Sciatic nerve (tissue), 2 donors: ENCODE measurements at places on chromosomes 7 and 10.

DNA sequence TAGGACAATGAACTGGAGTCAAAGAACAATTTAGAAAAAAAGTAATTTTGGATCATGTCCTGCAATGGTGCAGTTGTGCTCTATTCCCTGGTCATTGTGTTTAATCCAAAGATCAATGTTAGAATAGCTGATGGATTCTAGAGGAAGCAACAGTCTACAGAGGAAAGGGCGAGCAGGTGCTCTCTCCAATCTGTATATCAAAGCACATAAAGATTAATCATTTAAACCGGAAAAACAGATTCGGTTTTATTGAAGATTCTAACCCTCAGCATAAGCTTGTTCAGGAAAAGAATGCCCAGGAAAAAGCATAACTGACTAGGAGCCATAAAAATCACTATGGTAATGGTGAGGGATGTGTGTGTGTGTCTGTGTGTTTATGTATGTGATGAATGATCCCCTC is 110.3 kb downstream of the MALRD1 start:
- no peak for DNase-seq

DNA sequence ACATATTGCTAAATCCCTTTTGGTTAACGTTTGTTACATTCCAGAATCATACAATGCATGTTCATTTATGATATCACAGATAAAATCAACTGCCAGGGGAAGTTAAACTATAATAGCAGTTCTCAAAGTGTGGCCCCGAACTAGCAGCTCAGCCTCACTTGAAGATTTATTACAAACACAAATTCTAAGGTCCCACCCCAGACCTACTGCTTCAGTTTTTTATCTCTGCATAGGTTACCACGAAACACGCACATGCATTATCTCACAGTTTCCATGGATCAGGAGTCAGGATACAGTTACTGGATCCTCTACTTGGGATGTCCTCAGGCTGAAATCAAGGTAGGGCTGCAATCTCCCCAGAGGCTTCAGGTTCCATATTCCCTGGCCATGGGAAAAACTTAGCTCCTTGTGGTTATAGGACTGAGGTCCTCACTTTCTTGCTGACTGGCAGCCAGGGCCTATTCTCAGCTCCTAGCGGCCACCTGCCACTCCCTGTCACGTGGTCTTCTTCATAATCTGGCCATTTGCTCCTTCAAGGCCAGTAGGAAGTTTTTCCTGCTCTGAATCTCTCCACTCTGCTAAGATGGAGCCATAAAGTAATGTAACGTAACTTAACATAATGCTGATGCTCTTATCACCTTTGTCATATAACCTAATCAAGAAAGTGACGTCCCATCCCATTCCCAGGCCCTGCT is 50.5 kb upstream of the YAE1 start:
- DNase-seq = no peak

DNA sequence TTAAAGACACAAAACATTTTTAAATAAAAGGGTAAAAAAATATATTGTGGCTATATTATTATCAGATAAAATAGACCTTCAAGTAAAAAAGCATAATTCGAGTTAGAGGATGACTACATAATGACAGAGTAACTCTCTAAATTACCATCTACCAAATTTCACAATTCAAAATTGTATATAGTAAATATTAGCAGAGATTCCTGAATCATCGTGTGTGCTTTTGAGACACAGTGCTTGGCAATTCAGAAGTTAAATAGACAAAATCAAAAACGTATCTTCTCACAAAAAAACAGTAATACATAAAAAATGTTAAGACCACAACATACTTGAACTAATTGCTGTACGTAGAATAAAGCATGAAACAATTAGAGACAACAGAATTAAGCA is 110.4 kb downstream of the AHR start:
- no peak for DNase-seq

- DNase-seq = no peak
Observed at GRCh38 chr10:125886914-125887512, 5.9 kb upstream of the DHX32 start.

DNA sequence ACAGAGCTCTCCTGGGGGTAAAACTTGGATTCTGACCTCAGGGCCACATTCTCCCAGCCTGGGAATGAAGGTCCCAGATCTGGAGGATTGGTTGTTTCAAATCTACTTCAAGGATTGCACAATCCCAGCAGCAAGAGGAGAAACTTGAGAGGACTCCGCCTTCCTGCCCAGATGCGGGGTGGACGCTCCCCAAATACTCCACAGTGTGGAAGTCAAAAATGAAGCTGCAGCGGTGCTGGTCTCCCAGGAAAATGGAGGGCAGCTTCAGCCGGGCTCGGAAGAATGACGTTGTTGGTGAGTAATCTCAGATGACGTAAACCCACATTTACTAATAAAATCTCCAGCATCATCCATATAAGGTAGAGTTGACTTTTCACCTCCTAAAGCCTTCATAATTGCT is 31.5 kb upstream of the PPP2R2D start:
- peak; percentile 50 for DNase-seq

DNA sequence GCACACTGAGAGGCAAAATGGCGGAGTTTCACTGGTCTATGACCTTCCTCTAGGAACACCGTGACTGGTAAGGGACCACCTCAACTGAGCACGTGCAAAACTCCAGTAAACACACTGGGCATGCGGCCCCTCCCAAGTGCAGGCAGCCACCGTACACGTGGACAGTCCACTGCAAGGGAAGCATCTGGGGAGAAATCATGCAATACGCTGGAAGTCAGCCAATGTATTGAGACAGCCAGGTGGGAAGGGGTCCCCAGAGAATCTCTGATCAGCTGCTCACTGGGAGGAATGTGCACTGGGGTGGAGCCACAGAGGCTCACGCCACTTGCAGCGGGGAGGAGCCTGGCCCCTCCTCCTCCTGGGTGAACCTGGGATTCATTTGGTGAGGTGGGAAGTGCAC is 49.3 kb downstream of the CFAP46 start:
- peak; percentile 42 for DNase-seq

DNA sequence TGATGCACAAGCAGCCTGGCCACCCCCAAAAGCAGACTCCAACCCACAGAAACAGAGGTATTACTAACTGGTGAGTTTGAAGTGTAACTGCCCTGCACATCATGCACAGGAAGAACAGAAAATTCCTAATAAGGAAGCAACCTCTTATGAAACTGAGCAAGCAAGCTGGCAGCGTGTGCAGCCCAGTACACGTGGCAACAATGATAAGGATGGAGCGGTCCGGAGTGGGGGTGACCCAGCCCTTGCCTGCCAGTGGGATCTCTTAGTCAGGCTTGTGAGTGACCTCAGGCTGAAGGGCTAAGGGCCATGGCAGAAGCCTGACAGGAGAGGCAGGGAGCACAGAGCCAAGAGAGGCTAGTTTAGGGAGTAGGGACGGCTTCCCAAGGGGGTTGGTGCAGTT is 22.1 kb upstream of the AOAH start:
- no peak for DNase-seq

- no peak for DNase-seq
Observed at GRCh38 chr10:99674762-99675161, 15.5 kb downstream of the ENTPD7 start.

DNA sequence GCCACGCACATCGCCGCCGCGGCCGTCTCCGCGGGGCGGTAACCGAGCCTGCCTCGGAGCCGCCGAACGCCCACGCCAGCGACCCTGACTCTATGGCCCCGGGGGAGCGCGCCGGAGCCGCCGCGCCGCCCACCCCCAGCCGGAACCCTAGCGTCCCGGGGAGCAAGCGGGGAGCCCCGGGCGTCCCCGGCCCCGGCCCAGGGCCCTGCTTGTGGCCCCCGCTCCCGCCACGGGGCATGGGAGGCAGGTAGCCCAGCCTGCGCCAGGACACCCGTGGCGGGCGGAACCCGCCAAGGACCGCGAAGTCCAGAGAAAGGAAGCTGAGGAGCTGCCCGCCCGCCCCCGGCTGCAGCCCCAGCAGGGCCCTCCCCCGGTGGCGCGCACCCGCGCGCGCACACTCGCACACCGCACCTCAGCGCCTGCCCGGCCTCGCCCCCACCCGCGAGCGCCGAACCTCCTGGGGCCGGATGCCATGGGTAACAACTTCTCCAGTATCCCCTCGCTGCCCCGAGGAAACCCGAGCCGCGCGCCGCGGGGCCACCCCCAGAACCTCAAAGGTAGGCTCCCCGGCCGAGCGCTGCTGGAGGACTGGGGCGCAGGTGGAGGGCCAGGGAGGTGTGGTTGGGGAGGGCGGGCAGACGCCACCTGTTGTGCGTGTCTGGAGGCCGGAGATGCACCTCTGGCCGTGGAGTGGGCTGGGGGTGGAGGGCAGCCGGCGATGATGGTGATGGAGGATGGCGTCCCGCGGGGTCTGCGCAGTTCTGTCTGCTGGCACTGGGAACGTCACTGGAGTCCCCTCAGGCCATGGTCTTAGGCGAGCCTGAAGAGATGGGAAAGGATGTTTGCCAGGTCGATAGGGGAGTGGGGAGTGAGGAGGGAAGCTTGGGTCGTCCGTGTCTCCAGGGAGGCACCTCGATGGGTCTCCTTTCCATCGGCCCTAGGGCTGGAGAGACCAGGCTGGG is 692 bp downstream of the NEURL1 start:
- DNase-seq = no peak

DNA sequence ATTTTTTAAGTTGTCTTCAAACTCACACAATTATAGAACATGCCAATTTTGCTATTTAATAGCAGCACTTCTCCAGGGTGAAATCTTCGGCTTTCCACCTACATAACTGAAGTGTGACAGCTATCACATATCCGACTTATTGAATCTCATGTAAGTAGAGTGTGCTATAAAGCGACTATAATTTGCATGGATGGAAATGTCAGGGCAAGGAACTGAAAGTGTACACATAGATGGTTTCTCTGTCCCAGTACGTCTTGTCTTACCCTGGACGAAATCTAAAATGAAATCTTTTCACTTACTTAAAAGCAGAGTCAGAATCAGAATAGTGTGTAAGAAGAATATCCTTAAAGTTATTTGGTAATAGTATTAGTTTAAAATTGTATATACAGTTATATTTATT is 132.3 kb downstream of the THSD7A start:
- no peak for DNase-seq

DNA sequence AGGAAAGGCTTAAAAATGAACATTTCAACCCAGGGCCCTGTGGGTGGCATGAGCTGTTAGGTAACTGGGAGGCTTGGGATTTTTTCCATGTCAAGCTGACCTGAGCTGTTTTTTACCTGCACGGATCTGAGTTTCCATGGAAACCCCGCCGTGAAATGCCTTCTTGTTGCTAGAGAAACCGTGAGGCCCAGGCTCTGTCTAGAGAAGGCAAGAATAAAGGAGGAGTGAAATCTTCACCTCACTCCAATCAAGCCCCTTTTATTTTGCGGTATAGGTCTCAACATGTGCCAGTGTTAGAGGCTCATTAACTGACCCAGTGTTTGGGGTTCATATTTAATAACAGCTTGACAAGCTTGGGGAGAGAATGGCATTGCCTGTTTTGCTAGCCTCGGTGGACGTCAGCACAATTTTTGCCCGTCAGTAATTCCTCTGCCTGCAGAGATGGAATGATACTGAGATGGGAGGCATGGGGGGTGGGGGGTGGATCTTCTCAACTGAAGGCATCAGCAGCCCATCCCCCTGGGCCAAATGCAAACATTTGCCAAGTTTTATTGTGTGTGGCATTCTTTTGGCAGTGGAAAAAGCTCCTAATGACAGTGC is 48.9 kb upstream of the PDCD4 start:
- no peak for DNase-seq

DNA sequence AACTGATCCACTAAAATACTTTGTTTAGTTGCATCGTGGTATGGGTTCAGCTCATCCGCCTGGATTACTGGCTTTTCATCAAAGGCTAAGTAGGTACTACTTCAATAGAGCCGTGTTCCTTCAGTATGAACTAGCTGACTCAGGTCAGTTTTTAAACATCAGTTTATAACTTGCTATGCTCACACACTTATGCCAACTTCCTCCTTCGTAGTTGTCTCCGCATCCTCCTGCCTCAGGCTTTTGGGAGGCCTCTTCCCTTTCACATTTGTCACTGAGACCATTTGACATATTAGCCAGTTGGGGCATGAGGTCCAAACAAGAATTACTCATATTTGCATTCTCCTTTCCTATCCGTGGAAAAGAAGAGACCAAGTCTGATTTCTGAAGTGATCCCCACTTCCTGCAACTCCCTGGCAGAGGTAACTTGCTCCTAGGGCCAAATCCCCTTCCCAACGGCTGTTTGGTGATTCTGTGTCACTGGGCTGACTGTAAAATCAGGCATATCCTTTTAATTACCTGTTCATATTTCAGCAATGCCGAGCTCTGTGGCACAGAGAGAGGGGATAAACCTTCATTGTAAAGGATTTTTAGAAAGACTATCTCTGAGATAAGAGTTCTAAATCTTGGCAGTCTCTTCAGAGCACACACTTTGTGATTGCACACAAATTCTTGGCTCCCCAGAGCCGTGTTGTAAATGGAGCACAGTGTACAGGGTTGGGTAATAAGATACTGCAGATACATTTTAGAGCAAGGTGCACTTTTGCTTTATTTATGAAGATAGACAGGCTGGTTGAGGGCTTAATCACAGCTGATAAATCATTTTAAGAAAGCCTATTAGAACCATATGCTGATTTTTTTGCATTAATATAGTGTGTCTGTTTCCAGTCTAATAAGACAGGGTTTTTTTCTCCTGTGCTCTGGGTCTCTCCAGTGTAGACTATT is 108.0 kb downstream of the CREB5 start:
- no peak for DNase-seq
